ENCODE measurements at places on chromosomes 16 and 17. TPM values are rescaled to one million over a fixed set of nuclear protein-coding genes. Genes with fewer than 3 reads are reported as not detected.

DNA sequence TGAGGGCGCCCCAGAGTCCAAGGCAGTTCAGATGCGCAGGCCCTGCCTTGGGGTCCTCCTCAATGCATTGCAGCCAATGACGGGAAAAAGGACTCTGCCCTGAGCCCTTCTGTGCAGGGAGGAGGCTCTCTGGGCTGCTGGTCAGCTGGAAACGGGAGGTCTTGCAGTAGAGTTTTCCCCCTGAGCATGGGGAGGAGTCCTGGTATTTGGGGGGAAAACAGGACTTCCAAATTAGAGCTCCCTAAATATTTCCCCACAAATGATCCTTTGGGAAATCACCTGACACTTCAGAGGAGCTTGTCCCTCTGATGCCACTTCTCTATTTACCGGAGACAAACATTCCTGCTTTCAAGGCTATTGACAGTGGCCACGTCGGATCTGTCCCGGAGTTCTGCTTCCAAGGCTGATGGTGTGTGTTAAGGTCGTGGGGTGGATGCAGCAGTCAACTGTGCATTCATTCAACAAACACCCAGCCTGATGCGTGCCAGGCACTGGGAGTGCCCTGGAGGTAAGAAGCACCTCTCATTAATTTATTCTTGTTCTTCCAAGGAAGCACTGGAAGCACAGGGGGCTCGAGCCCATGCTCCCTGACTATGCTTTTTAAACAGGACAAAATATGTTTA is 73.0 kb upstream of the DNAH17 start:
- DNase-seq: no peak
- H3K4me1 ChIP-seq: peaks cover 16% of the 10 kb centered on the region
- H3K27ac ChIP-seq: no peak overlapping the region
- H3K27me3 ChIP-seq: no peaks in the 10 kb centered on the region
- H3K4me3 ChIP-seq: no peak overlapping the region
- H3K36me3 ChIP-seq: no peaks in the 10 kb centered on the region

CA7 gene
- total RNA-seq: not detected

TBC1D3D gene
- total RNA-seq: 7.5 TPM

HSPB9 gene
- not detected for total RNA-seq

LLGL1 gene
- 10.8 TPM for total RNA-seq

Measured in CD4-positive, alpha-beta T cell (primary cell).